D341Med (cell line): ENCODE measurements at places on chromosomes 1 and 21.

DNA sequence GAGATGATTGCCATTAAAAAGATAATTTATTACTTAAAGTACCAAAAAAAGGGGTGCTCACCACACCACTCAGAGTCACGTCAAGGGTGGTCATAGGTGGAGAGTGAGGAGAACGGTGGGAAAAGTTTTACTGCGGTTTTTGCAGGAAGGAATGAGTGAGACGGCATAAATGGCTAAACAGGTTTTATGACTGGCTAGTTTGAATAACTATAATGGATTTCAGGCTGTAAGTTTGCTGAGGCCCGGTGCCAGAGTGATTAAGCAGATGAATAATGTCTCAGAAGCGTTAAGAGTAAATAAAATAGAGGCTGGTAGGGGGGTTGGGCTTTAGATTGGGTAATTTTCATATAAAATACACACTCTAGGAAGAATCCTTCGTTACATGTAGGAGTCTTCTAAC, 1337.8 kb downstream of the AMY1C start:
- no peak for DNase-seq

DNA sequence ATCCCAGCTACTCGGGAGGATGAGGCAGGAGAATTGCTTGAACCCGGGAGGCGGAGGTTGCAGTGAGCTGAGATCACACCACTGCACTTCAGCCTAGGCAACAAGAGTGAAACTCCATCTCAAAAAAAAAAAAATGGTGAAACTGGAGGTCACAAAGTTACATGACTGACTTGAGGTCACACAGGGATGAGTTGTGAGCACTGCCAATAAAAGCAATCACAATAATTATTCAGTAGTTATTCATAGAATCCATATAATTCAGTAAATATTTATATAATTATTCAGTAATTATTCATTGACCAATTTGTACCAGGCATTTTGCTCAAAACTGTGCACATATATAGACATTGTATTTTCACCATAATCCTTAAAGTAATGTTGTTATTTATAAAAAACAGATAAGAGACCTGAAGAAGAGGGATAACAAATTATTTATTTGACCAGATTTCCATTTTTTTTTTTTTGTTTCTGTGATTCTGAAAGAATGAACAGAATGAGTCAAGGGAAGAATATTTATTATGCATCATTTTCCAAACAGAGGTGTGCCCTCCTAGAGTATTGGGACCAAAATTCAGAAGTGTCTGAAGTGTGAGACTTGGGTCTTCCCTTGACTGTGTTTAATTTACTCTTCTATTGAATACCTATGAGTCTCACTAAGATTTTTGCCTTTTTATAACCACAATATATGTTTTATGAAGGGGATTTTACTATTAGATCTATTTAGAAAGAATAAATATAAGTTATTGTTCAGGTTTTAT, 43.0 kb downstream of the PRKAB2 start:
- DNase-seq, result no peak

- no peak for DNase-seq
Observed at GRCh38 chr1:94298861-94299260, 61.5 kb upstream of the ARHGAP29 start.

DNA sequence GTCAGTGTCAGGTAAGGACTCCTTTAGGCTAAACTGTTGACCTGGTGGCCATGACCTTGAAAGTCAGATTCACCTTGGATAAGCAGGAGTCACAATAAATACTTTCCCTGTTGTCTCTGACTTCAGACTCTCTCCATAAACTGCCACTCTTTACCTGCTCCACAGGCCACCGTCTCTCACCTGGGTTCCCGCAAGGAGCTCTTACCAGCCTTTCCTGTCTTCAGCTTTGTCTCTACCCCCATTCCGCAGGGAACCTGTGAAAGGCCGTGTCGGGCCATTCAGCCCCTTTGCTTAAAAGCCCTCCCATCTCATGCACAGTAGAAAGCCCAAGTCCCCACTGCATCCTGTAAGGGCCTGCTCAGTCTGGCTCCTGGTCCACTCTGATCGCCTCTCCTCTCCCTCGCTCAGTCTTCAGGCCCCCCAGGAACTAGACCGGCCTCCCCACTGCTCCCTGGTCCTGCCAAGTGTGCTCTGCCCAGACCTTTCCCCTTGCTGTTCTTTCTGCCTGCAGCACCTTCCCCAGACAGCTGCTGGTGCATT, 79.5 kb downstream of the ACTL8 start:
- no peak for DNase-seq

DNA sequence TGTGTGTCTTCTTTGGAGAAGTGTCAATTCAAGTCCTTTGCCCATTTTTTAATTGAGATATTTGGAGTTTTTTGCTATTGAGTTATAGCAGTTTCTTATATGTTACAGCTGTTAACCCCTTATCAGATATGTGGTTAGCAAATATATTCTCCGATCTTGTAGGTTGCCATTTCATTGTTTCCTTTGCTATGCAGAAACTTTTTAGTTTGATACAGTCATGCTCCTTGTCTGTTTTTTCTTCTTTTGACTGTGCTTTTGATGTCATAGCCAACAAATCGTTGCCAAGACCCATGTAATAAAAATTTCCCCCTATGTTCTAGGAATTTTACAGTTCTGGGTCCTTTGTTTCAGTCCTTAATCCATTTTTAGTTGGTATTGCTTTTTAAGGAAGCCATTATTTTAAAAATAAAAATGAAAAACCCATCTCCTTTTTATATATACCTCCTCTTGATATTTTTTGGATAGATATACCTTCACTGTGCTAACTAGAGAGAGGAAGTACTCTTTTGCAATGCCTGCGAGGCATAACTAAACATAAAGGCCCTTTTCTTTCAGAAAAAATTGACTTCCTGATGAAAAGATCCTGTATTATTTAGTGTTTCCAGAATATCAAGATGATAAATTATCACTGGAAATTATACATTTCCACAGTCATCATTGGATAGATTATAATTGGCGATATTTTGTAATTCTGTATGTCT, 127.8 kb downstream of the HS2ST1 start:
- no peak for DNase-seq

GRCh38 chr1:97144527-97144926, 422.9 kb downstream of the PTBP2 start:
- no peak for DNase-seq

DNA sequence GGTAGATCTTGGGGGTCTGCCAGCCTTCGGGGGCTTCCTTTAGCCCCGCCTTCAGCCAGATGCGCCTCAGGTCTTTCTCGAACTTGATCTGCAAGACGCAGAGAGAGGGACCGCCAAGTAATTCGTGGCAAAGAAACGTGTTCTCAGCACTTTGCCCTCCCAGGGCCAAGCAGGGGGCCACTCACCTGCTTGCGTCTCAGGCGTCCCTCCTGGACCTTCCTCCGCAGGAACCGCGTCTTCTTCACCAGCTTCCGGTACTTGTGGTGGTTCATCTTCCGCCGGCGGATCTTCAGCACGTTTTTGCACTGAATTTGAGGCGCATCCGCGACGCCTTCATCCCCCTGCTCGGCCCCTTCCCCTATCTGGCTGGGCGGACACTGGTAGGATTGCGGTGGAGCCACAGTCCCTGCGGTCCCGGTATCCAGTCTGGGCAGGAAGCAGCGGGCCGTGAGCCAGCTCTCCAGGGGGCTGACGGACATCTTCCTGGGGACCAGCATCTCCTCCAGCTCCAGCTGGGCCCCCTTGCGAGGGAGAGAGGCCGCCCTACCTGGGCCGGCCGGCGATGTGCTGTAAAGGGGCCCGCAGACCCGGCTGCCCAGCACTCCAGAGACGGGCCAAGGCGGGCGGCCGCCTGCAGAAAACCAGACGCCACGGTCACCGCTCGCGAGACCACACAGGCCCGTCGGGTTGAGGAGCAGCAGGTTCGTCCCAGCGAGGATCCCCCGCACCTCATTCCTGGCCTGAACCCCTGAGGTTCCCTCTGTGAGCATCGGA, 1.0 kb downstream of the AURKAIP1 start:
- no peak for DNase-seq

DNA sequence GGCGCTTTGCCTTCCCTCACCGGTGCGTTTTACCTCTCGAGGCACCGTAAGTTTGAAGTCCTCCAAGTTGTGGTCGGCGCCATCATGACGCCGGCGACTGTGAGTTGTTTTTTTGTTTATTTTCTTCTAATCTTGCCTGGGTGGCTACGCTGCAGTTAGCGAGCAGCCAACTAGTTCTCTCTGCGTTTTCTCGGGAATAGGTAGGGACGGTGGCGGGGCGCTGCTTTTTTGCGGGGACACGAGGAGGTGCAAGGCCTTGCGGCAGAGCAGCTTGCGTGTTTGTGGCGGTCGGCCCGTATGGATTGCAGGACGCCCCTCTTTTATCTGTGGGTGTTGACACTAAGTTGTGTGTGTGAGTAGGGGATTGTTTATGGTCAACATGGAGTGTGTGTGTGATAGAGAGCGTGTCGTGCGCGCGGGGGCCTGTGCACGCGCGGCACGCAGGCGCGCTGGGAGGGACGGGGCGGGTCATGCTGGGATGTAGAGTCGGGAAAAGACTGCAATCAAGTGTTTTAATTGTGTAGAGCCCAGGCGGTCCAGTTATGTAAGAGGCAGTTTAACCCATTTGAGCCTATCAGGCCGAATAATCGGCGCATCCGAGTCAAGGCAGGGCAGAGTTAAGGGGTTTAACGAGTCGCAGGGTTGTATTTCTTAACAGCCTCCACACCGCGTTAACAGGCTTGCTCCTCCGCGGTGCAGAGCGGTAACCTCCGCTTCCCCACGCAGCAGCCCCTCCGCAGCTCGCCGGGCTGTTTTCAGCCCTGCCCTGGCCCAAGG, 1.2 kb upstream of the NEGR1 start:
- DNase-seq, result peak; percentile 80

GRCh38 chr21:33828083-33828482, 87.5 kb downstream of the ATP5PO start:
- DNase-seq, result no peak

DNA sequence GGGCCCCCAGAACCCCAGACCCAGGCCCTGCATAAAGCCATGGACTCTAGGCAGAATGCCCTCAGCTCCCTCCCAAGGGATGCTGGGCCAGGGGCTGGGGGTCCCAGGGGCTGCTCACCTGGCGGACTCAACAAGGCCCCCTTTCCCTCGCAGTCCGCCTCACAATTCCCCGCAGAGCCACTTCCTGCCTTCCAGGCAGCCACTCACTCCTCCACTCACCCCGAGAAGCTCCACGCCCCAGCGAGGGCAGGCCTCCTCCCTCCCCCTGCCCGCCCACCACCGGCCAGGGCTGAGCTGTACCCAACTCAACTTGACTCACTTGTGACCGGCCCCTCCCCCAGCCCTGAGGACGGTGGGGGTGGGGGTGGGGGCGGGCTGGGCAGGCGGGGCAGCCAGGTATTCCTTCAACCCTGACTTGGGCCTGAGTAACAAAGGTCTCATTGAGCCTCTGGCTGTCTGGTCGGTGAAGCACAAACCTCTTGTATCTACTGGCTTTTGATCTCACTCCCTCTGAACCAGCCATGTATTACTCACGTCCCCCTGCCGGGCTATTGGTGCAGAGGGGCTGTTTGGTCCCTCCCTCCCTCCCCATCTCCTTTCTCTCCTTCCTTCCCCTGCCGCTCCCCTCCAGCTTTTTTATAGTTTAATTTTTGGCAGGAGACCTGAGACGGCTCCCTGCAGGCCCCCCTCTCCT, 5.9 kb downstream of the BLACAT1 start:
- no peak for DNase-seq

DNA sequence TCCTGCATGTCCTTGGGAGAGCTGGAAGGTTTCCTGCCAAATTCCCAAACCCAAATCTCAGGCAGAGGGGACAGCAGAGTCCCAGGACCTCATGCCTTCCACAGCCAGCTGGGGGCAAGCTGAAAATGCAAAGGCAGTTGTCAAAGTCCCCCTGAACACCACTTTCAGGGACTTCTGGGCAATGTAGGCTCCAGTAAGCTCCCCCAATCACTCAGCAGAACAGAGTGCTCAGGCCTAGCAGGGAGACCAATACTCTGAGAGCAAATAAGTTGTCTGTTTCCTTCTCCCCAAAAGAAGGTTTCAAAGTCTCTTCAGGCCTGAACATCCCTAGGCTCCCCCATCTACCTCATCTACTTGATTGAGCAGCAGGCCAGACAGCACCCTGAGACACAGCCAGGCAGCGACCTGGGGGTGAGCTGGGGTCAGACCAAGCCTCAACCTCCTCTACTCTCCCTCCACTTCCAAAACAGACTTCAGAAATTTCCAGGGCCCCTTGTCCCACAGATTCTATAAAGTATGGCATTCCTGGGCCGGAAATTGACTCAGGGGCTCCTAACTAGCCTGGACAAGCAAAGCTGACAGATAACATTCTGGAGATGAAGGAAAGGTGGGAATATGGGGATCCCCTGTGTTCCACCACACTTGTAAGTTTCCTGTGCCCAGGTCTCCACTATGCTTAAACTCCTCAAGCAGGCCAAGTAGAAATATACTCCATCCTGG, 1.9 kb downstream of the SLC9A1 start:
- DNase-seq, result no peak

DNA sequence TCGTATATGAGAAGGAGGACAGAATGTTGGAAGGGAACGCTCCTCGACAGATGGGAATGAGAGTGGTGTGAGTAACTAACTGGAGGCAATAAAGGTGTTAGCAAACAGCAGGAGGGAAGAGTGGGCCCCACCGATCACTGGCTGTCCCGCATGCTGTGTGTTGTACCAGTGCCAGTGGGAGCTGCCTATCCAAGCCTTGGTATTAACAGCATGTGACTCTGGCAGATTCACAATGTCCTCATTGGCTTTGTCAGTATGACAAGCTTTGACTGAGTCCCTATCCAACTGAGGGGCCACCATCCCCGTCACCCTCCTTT, 188.3 kb downstream of the NRIP1 start:
- no peak for DNase-seq

DNA sequence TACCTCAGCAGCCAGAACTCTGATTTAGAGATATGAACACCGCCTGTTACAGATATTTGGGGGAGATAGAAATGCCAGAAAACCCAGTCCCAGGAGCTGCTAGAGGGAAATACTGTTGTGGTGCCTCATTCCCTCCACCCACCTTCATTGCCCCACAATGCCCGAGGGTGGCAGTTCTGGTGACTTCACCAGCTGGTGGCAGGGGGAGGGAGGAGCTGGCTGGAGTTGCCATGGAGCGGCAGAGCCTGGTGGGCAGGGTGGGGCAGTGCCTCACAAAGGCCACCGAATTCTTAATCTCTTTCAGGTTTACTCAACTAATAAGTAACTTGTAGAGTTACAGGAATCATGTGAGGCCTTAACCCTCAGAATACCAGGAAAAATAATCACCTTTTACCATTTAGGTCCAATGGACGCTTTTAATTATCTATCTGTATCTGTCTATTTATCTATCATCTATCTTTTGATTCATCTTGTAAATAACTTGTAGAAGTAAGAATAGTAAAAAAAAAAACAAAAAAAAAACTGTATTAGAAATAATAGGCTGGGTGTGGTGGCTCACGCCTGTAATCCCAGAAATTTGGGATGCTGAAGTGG, 11.7 kb upstream of the S100A11 start:
- no peak for DNase-seq

DNA sequence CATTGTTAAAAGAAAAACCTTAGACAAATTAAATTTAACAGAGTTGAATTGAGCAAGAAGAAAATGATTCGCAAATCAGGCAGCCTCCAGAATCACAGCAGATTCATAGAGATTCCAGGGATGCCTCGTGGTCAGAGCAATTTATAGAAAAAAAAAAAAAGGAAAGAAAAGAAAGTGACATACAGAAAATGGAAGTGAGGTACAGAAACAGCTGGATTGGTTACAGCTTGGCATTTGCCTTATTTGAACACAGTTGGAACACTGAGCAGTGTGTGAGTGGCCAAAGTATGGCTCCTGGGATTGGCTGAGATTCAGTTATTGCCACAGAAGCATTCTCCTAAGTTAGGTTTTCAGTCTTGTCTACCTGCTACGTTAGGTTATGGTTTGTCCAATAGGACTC, 9.1 kb upstream of the C21orf91 start:
- DNase-seq, result no peak
